ENCODE measurements at places on chromosomes 7 and 10.

DNA sequence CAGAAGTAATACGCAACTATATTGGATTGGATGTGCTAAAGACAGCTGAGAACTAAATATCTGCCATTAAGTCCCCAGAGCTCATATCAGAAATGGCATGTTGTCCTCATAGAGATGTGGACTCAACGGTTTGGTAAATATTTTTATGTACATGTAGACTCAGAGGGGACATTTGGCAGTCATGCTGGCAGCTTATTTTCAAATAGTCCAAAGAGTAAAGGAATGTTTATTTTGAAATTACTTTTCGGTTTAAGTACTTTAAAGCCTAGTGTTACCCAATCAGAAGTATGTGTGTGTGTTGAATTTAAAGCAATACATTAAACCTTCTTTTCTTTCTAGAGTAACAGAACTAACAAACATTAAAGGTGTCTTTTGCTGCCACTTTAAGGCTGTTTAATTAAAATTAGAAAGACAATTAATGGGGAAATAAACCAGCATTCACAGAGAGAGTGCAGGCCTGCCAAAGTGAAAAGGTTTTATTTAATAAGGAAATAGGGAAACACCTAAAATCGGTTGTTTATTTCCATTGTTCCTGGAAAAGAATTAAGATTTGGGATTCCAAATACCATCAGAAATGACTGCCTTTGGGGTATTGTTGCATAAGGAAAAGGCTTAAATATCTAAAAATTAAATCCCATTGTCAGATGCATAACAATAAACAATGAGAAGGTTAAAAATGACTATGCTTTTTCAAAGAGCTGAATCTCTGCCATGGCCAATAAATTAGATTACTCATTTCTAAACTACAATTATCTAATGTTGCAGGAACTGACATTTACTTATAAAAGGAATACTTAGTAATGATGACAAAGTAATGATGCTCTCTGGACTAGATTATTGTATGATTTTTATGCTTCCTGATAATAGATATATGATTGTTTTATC lies 113.4 kb upstream of the AHR start:
- DNase-seq: no peak

DNA sequence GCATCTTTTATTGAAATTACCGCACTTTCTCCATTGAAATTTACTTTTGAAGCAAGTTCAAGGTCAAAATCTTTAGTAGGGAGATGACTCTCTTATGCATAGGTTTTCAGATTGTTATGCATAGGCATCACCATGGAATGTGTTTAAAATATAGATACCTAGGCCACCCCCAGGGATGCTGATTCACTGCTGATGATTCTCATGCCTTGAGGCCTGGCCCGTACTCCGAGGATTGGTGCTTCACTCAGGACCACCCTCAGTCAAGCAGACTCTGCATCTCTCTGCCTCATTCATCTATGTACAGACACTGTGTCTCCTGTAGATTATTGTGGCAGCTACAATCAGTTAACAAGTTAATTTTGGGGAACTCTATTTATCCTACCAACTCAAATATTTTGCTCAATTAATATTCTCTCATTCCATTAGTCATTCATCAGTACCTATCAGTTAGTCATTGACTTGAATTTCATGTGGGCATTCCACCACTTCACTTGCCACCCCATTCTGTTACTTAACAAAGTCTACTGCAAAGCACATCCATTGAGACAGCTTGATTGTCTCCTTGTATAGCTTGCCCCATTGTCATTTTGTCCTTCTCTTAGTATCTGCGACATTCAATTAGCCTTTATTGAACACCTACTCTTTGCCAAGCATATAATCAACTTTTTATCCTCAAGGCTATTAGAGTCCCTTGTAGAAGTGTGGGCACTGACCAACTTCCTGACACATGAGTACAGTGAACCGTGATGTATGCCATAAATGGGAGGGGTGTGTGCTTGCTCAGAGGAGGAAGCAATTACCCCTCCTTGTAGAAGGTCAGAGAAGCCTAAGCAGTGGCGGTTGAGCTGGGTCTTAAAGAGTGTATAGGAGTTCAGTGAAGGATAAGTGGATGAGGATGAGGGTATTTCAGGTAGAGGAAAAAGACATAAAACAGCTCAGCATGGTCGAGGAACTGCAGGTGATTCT lies 255.6 kb upstream of the BMPER start:
- DNase-seq: no peak

DNA sequence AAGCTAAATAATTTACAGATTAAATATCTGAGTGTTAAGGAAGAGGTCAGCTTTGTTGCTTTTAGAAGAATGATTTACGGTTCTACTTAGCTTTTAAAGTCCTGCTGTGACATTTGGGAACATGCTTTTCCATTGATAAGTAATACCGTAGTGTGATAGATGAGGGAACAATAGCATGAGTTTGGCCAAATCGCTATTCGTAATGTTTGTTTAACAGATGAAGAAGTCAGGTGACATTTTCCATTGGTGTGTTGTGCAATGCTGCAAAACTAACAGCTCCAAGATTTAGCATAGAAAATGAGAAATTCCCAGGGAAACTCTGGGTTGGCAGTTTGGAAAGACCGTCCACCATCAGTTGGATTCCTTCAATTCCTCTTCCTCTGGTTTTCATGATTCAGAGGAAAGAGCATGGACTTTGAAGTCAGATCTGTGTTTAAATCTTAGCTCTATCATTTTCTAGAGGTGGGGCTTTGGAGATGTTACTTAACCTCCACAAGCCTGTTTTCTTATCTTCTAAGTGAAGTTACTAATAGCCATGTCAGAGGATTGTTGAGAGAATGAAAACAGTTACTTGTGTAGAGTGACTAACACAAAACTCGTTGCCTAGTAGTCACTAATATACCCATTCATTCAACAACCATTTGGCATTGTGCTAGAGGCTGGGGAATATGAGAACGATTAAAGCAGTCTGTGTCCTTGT lies 140.4 kb upstream of the BMPER start:
- no peak for DNase-seq

DNA sequence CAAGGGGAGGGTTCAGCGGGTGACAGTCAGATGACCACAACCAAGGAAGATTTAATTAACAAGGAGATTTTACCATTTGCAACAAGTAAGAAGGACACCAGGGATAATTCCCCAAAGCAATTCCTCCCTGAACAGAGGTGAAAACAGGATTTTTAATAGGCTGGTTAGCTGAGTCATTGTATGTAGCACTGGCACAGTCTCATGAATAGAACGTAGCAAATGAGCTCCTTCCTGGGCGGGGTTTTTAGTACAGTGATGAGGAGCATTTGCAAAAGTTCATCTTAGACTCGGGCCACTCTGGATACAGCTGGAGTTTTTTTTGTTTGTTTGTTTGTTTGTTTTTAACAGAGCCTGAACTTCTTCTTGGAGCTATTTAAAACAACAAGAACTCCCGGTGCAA lies 39.0 kb downstream of the TAC1 start:
- no peak for DNase-seq

DNA sequence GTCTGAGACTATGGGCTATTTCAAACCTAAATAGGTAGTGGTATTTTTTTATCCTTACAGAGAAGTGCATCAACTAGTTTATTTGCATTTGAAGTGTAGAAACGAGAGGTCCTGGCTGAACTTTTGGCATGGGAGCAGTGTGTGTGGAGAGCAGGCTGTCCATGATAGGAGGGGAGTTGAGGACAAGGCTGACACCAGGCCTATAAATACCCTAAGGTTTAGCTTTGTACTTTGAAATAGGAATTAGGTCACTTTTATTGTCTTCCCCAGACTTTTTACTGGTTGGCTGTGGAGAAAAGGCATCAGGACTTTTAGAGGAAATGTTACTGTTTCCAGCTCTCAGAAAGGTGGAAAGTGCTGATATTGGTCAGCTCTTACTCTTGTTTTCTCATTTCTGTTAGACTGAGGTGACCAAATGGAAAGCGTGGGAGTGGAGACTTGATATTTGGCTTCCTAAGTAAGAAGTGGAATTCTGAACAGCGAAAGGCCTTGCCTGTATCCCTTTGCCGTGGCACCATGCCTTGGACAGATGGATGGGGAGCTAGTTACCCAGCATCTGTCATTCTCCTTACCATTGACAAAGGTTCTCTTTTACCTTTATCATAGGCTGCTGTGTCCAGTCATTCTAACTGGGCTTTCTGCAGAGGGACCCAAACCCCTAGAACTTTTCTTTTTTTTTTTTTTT lies 46.0 kb downstream of the GBF1 start:
- no peak for DNase-seq

All from ELF-1 (cell line).